Lower leg skin (tissue), 4 donors: ENCODE measurements at places on chromosomes 1 and 21. TPM values are rescaled to one million over a fixed set of nuclear protein-coding genes. Genes with fewer than 3 reads are reported as not detected.

DNA sequence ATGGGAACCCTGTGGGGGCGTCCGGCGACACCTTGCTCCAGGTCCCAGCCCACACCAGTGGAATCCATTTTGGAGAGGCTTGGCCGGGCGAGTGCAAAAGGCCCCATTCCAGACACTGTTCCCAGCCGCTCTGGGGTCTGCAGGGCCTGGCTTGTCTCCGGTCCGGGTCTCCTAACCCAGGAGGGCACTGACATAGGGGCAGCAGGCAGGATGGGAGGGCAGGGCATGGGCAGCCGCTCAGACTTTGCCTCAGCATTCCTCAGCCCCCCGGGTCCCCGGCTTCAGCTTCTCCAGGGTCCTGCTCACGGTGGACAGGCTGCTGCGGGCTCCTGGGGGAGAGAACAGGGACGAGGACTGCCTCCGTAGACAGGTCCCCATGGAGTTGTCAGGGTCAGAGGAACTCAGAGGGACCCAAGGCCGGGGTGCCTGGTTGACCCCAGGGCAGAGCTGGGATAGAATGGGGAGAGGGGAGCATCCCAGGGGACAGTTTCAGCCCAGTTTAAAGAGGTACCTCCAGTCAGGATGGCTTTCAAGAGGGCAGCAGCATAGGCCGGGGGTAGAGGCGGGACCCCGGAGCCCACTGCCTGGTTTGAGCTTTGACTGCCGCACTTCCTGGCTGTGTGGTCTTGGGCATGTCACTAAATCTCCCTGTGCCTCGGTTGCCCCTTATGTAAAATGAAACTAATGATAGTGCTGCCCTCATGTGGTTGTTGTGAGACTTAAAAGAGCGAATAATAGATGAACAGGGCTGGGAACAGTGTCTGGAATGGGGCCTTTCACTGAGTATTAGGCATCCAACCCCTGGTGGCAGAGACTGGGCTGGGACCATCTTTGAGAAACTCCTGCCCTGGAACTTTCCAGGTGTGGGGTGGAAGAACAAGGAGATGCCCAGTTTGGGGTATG is 3.7 kb downstream of the KNCN start:
- no peak for DNase-seq

GRCh38 chr21:46081862-46082712 is 15.8 kb upstream of the COL6A2 start:
- DNase-seq: peak; percentile 84

HSPA6 gene
- 2.0 TPM for total RNA-seq

- no peak for DNase-seq
Measured at GRCh38 chr1:52593495-52593894, 8.7 kb upstream of the GPX7 start.

ARHGEF2 gene
- 35.5 TPM for total RNA-seq

DNA sequence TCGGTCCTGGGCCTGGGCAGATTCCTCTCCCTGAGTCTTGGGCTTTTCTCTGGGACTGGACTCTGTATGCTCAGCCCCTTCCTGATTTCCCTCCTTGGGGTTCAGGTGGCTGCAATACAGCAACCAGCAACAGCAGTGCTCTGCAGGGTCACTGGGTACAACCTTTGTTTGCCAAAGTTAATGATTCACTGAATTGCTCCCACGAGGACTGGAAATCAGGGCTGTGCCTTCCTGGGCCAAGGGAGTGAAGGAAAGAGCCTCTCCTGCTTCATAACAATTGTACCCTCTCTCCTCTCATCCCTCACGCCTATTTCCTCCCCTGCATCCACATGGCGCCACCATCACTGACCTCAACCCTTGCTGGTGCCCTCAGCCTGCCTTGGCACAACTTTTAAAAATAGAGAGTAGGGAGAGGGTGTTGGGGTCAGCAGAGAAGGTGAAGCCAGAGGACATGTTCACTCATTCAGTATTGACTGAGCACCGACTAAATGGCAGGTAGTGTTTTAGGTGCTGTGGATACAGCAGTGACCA is 52.8 kb upstream of the GOLT1A start:
- no peak for DNase-seq

DNA sequence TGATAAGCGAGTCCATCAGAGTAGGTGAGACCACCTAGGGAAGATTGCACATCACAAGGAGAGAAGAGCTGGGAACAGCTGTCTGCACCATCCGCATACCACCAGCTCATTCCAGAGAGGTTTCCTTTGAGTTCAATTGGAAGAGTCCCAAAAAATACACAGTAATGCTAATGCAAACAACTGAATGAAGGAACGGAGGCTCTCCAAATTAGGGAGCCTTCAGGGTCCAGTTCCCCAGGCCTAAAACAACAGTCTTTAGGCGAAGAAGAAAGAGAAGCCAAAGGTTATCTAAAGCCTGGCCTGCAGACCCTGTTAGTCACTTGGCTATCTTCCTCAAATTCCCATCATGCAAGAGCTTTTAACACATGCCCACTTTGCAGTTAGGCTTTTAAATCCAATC is 246.4 kb downstream of the PBX1 start:
- no peak for DNase-seq

DNA sequence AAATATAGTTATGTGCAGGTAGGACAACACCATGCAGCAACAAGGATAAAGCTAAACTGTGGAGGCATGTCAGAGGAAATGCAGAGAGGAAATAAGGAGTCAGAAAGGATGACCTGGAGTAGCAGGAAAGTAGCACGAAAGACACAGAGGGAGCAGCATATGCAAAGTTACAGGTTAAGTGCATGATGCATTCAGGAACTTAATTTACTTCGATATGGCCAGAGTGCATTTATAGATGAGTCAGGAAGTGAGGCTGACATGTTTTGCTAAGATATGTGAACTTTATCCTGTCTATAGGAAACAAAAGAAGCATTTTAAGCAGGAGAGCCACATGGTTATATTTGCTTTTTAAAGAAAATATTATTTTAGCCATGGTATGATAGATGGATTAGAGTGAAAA is 15.4 kb upstream of the MUTYH start:
- DNase-seq: no peak

DNA sequence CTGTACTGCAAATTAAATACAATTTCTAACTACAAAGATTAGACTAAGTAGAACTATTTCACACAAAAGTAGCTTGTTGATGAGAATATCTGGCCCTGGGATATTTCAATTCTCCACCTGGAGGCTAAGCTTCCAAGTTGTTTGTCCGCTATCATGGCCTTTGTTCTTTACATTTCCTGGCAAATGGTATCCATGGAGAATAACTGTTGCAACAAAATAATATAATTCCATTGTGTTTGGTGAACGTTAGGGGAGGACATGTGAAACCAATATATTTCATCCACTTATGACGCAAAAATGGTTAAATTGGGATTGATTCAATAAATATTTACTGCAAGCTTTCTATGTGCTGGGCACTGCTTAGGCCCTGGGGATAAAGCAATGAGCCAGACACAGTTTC is 565.4 kb downstream of the PTPRC start:
- no peak for DNase-seq

DNA sequence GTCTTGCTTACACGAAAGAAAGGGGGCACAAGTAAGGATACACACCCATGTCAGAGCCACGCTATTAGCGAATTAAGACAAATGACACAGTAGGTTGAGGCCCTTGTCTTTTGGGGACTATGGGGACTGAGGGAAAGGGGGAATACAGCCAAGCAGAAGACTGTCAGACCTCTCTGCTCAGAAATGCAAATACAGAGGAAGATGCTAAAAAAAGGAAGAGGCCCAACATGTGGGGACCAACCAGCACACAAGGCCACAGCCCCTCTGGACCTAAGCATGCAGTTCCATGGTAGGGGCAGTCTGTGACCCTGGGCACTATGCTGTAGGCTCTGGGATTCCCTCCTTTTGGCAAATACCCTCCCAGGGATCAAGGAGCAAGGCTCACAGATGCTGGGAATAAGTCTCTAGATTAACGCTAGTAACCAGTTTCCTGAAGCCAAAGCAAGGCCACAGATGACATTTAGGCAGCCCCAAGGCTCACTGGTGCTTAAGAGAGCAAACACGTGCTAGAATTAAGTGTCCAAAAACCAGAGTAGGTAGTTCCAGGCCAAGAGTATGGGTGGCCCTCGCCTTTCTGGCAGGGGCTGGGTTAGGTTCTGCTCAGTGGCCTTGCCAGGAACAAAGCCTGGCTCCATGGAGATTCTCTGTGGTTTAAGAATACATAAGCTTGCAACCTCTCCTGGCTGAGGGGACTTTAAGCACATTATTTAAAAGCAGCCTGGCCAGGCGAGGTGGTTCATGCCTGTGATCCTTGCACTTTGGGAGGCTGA is 38.2 kb downstream of the RABIF start:
- no peak for DNase-seq

PERM1 gene
- total RNA-seq: 0.29 TPM

GRCh38 chr1:107952989-107953388 is 12.0 kb downstream of the VAV3 start:
- no peak for DNase-seq

DNA sequence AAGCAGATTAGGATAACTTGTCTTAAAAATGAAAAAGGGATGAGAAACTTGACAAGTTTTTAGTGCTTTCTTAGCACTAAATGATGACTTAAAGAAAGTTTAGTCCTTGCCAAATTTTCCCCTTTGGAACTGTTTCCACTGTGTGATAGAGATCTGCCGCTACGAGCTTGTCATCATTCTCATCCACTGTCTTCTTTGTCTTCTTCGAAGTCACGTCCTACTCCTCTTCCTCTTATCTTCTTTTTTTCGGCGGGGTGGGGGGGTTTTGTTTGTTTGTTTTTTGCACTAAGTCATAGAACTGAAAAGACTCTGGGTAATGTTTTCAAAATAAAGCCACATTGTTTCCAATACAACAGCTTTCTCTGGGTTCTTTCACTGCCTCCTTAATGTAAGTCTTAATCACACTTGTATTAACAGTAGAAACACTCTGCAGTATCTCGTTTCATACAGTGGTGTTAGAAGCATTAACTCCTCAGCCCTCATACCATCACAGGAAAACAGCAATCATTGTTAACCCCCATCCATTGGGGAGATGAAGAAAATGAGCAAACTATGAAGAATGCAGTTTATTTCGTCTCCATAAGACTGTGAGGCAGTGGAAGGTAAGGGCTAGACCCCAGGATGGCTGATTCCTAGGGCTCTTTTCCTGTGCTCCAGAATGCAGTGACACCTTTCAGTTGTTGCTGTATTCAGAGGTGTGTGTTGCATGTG is 81.8 kb downstream of the OLFML2B start:
- no peak for DNase-seq
